ENCODE measurements at places on chromosomes 2 and 18.

DNA sequence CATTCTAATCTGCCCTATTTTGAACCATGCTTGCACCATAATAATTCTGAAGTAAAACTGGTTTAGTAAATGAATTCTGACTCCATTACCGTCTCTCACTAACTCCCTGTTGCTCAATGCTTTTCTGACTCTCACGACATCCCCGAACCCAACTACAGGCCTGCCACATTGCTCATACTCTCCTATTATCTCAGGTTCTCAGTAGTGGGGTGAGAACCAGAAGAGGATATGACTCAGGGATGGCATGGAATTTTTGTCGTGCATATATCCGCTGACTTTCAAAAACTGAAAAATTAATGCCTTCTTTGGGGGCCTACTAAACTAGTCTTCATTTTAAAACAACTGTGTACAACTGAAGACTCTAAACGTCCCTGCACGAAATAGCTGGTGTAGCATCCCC lies 34.3 kb downstream of the NETO1 start:
- no peak for DNase-seq

DNA sequence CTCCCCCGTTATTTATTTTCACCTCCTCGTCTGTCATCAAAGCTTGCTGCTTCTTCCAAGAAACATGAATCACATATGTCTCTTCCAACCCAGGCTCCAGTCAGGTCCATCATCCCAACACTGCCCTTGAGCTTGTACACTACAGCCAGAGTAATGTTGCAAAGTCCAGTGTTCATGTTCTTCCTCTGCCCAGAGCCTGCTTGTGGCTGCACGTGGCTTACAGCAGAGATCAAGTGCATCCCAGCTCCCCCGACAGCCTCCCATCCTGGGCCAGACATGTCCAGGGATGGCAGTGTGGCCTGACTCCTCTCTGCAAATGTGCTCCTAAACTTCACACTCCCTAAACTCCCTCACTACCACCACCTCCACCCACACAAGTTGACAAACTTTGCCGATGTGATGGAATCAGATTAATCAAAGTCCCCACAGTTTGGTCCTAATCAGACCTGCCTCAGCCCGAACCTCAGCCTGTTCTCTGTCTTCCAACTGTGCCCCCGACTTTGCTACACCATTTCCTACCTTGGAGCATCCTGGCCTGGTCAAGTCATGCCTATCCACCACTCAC lies 54.2 kb upstream of the MAPRE3 start:
- no peak for DNase-seq

GRCh38 chr2:21381421-21381820 lies 257.7 kb downstream of the TDRD15 start:
- DNase-seq, result no peak

- no peak for DNase-seq
Observed at GRCh38 chr18:32550963-32551362, 80.3 kb upstream of the GAREM1 start.

All from inflammatory macrophage treated with lipopolysaccharide for 4 hours (primary cell).